Tibial nerve (tissue), 4 donors: ENCODE measurements at places on chromosomes 12 and 14. TPM values are rescaled to one million over a fixed set of nuclear protein-coding genes. Genes with fewer than 3 reads are reported as not detected.

The REM2 gene
- total RNA-seq: 0.44 TPM

The TAS2R50 gene
- total RNA-seq: 2.2 TPM

The KERA gene
- total RNA-seq: not detected

The TPPP2 gene
- total RNA-seq: not detected

The STAB2 gene
- total RNA-seq: not detected

The RASSF3 gene
- total RNA-seq: 16.3 TPM

The PLEKHA5 gene
- 21.3 TPM for total RNA-seq

DNA sequence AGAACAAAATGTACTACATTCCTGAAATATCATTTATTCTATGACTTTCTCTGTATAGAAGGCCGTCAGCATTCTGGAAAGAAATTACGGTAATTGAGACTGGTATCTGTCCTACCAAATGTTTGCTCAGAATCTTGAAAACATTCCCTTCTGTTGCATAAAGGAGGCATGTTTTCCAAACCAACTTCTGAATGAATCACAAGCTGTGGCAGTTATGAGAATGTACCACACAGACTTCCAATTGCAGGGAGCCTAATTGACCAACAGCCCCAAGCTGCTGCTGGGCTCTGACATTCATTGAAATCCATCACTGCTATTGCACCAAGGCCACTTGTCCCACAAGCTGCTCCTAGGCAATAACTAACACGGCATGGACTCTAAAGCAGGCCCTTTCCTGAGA is 185.3 kb upstream of the CCDC196 start:
- DNase-seq: no peak

DNA sequence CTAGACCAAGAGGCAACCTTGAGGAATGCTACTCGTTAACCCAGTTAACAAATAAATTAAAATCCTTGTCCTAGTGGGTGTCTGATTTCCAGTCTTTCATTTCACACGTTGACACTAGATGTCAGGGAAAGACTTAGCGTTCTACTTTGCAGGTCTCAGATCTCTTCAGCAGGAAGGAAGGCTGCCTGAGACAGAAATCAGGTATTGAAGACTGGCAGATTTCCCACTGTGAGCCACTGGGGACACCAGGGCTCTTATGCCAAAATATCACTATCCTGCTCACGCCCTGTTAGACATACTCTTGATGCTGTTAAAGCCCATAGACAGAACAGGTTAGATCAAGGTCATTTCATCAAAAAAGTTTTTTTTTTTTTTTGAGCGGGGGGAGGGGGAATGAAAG is 33.0 kb downstream of the EMP1 start:
- no peak for DNase-seq

- no peak for DNase-seq
Measured at GRCh38 chr14:45253754-45254310, 830 bp upstream of the MIS18BP1 start.

GRCh38 chr12:80422550-80422949 is 21.5 kb upstream of the PTPRQ start:
- no peak for DNase-seq

- DNase-seq: no peak
Measured at GRCh38 chr12:74977832-74978481, 231.7 kb downstream of the KCNC2 start.

DNA sequence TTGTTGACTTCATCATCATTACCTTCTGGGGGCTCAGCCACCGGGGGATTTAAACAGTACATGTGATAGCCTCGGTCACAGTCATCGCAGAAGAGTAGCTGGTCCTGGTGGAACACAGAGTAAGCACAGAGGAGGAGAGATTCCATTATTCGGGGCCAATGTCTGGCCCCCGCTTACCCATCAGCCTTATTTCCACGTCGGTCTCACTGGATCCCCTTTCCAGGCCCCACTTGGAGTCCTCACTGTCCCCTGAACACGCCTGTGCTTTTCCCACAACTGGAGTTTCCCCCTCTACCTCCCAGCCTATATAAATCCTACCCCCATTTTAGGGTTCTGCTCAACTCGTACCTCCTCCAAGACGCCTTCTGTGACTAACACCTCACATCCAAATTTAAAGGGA is 274.0 kb downstream of the DPF3 start:
- DNase-seq: no peak

DNA sequence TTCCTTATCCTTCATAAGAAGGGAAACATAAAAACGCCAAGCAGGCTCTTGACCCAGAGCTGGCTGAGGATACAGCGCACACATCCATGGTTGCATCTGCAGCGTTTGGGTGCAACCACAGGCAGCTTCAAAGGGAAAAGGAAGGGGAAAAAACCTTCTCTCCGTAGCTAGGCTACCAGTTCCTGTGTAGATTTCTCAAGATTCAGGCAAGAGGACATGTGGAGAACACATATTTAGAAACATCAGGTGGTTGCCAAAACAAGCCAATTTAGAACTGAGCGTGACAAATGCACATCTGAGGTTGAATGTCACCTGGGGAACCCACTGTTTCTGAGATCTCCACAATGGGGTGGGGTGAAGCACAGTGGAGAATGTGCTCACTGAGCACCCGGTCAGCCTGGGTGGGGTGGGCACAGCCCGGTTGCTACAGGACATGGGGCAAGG is 78.3 kb upstream of the BDKRB2 start:
- no peak for DNase-seq

DNA sequence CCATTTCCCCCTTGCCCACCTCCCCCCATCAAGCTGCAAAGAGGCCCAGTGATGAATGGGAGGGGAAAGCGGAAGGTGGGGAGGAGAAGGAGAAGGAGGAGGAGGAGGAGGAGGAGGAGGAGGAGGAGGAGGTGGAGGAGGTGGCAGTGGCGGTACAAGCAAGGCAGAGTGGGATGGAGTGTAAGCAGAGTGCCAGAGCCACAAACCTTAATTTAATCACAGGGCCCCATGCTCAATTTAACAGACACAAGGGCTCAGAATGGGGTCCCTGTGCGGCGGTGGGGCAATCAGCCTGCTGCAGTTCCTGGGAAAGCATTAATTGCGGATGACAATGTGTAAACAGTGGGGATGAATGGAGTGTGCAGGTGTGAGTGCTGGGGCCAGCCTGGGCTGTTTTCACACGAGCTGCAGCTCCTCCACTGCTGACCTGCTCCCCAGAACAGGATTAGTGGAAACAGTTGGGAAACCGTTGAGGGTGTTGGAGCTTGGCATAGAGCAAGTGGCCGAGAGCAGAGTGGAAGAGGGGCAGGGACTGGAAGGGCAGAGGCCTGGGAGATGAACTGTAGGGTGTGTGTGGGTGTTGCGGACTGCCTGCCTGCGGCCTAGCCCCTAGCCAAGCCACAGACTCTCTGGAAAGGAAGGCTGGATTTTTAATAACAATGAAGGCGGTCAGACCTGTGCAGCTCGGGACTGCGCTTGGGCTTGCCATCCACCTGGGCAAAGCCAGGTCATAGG is 36.4 kb upstream of the SMOC1 start:
- no peak for DNase-seq

- DNase-seq: no peak
Measured at GRCh38 chr12:109778684-109779083, 54.5 kb downstream of the TRPV4 start.

- no peak for DNase-seq
Measured at GRCh38 chr12:24840046-24840800, 108.7 kb downstream of the BCAT1 start.

GRCh38 chr14:78666336-78667056 is 496.3 kb downstream of the NRXN3 start:
- DNase-seq: no peak

DNA sequence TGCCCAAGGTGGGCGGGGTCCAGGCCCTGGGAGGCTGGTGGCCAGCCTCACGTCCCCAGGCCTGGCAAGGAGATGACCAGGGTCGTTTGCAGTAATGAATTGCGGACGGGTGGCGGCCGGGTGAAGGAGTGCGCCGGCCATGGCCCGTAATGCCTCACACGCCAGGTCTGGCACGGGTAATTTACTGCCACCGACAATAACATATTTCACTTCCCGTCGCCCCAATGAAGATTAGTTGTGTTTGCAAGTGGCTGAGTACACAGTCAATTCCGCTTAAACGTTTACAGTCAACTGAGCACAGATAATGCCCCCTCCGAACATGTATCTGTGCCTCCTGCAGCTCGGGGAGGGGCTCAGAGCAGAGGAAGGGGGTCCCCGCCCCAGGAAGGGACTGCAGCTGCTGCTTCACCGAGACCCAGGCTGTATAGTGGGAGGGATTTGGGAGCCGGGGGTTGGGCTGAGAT is 48.3 kb downstream of the MVK start:
- no peak for DNase-seq

GRCh38 chr12:32549675-32550079 is 129.4 kb upstream of the DNM1L start:
- peak; percentile 16 for DNase-seq

- DNase-seq: no peak
Measured at GRCh38 chr12:30519535-30519934, 176.1 kb downstream of the IPO8 start.

DNA sequence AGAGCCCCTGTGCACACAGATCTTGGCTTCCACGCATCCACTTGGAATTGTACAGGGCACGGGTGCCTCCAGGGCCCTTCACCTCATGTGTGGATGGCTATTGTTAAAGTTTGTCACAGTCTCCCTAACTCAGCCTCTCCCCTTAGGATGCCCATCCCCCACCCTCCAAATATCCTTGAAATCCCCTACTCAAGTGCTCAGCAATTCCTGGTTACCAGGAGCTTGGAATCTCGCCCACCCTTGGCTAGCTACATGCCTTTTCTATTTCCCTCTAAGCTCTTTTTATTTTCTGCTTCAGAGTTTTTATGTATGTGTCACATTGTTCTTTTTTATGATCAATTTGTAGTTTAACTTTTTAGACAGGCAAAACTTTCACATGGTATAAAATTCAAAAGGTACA is 13.0 kb upstream of the NR1H4 start:
- no peak for DNase-seq

- peak; percentile 84 for DNase-seq
Measured at GRCh38 chr12:5083955-5084849, 40.5 kb downstream of the KCNA5 start.

- no peak for DNase-seq
Measured at GRCh38 chr14:102075155-102075554, 11.7 kb downstream of the HSP90AA1 start.

- DNase-seq: no peak
Measured at GRCh38 chr12:96658075-96658474, 168.7 kb downstream of the CFAP54 start.

DNA sequence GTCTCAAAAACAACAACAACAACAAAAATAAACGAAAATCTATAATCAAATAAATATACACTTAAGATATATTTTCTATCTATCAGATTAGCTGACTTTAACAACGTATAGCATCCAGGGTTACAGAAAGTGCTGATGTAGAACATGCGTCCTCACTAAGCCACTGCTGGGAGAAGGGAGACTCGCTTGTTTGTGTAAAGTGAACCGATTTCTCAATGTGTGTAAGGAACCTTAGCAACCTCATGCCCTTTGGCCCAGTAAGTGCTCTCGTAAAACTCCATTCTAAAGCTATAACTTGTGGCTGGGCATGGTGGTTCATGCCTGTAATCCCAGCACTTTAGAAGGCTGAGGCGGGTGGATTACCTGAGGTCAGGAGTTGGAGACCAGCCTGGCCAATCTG is 23.8 kb downstream of the NFKBIA start:
- no peak for DNase-seq

GRCh38 chr12:24360907-24361306 is 411.4 kb upstream of the SOX5 start:
- DNase-seq: no peak

DNA sequence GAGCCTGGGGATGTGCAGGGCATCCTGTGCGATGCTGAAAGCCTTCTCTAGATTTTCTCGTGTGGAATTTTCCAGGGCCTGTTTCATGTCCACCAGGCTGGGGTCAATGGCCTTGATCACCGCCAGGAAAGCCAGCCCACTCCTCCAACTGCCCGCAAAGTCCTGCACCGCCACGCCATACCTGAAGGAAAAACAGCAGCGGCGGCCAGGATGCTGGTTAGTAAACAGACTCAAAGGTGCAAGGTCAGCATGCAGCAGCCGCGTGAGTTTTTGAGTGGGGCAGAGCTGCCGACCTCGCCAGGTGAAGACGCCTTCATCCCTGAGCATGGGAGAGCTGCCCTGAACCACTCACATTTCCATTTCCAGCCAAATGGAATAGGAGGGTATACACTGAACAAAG is 53.4 kb upstream of the DICER1 start:
- no peak for DNase-seq

GRCh38 chr12:1878214-1878613 is 40.2 kb downstream of the CACNA2D4 start:
- no peak for DNase-seq

- DNase-seq: no peak
Measured at GRCh38 chr14:85187521-85187920, 342.4 kb upstream of the FLRT2 start.

GRCh38 chr12:98295681-98296080 is 219.7 kb upstream of the TMPO start:
- DNase-seq: no peak
